WERI-Rb-1 (cell line): ENCODE measurements at places on chromosomes 7 and 10.

DNA sequence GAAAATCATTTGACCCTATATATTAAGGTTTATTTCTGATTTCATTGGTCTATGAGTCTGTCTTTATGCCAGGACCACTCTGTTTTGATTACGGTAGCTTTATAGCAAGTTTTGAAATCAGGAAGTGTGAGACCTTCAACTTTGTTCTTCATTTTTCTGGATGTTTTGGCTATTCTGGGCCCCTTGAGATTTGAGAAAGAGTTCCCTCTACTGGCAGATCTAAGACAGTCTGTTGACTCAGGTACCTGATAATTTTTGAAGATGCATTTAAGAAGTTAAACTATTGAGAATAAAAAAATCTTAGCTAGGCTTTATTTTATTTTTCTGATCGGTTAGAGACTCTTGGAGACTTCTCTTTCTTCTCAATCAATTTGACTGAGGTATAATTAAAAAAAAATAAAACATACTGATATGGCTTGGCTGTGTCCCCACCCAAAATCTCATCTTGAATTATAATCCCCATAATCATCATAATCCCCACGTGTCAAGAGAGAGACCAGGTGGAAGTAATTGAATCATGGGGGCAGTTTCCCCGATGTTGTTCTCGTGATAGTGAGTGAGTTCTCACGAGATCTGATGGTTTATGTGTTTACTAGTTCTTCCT, 209.2 kb downstream of the SNX10 start:
- no peak for DNase-seq

DNA sequence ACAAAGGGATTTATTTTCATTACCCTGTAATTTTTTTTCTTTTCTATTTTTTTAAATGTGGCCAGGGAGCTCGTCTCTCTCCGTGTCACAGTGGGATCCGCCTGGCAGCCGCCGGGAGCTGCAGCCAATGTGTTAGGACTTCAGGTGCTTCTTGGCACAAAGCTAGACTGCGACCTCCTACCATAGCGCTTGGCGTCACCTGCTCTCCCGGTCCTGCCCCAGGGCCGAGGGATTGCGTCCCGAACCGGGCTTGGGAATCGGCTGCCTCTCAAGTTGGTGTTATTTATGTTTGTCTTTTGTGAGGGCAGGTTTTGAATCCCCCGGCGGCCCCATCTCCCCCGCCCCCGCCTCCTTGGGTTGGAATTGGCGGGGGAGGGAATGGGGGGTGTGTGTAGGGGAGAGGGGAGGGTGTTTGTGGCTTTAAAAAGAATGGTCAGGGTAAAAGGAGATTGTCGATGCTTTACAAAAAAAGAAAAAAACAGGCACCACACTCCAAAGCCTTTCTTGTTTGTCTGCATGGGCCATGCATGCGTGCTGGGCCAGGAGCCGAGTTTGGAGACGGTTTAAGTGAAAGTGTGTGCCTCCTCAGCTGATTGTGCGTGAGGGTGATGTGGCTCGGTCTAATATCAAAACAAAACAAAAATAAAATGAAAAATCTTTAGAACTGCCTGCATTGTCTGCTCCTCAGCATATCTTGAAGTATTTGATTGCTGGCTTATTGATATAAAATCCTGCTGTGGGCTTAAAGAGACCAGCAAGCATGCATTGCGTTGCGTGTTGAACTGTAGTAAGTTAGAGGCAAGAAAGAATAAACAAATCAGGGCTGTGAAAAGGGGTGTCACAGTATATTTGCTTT, 1.2 kb downstream of the PPP1R9A start:
- DNase-seq = peak; percentile 53

- no peak for DNase-seq
Measured at GRCh38 chr10:118343115-118343514, 991 bp upstream of the FAM204A start.

- DNase-seq = no peak
Measured at GRCh38 chr7:4661871-4662270, 20.2 kb upstream of the FOXK1 start.

- no peak for DNase-seq
Measured at GRCh38 chr7:16193631-16194030, 227.7 kb downstream of the CRPPA start.

DNA sequence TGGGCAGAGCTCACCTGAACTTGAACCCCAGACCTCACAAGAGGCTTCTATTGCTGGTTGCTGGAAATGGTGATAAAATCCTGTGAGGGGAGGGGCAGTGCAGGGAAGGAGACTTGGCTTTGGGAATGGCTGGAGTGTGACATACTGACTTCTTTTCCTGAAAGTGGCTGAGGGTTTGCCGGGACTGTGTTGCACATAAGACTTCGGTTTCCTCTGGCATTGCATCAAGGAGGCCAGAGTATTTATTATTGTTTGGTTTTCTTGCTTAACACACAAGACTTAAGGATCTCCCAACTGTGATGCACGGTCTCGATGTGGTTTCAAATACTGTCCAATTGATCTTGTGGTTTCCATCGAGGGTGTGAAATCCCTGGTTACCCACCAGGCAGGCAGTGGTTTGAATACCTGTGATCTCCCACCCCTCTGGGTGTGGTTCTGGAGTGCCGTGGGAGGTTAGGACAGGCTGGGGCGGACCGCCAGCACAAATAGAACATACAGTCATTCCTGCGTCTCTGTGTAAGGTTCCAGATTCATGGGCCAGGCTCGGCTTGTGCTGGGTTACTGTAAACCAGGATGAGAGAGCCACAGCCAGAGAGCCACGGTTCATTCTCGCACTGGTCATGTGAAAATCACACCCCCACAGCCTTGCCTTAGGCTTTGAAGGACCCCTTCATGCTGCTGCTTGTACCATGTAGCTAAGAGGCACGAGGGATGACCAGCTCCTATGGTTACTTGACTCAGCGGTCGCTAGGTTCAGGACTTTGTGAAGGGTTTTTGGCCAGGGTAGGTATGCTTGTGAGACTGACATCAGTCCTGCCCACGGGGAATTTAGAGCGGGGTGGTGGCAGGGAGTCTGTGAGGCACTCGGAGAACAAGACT, 39.2 kb downstream of the WBP1L start:
- DNase-seq = no peak

- peak; percentile 33 for DNase-seq
Measured at GRCh38 chr10:52128056-52128683, 185.9 kb upstream of the DKK1 start.

DNA sequence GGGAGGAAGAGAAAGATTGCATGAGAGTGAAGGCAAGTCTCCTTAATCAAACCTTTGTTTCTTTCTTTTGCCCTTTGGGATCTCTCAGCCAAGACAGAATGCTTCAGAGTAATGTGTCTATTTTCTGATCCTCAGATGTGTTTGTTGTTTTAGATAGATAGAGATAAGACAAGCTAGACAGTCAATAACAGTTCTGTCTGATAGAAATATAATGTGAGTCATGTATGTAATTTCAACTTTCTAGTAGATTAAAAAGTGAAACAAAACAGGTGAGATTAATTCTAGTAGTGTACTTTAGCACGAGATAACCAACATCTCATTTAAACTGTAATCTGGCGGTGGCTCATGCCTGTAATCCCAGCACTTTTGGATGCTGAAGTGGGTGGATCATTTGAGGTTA, 159.2 kb downstream of the GATA3 start:
- no peak for DNase-seq

- no peak for DNase-seq
Measured at GRCh38 chr7:108321359-108321758, 134.9 kb downstream of the NRCAM start.

DNA sequence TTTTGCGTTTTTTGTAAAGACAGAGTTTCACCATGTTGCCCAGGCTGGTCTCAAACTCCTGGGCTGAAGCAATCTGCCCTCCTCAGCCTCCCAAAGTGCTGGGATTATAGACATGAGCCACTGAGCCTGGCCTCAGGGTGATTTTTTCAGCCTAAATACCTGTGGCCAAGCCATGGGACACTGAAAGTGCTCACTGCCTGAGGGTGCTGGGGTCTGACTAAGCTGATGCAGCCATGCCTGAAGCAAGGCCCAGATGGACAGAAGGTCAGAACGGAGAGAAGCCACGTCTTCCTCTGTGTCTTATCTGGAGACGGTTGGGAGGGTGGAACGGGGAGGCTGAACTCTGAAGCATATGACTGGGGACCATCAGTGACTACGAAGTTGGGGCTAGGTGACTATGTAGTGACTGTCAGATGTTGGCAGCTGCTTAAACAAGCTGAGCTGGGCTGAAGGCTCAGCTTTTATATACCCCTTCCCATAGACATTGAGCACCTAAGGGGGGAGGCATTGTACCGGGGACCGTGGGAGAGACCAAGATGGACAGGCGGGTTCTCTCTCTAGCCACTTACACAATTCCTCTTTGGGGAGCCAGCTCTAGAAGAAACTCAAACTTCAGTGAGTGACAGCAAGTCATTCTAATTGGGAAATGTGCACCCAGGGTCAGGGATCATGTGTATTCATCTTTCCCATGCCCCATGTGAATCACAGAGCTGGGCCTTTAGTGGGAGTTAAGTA, 73.3 kb upstream of the HABP2 start:
- DNase-seq = no peak

- no peak for DNase-seq
Measured at GRCh38 chr7:91107460-91107859, 156.8 kb upstream of the FZD1 start.

GRCh38 chr7:129845178-129845971, 107.4 kb downstream of the UBE2H start:
- DNase-seq = no peak

GRCh38 chr10:33249659-33250345, 84.7 kb downstream of the NRP1 start:
- no peak for DNase-seq

DNA sequence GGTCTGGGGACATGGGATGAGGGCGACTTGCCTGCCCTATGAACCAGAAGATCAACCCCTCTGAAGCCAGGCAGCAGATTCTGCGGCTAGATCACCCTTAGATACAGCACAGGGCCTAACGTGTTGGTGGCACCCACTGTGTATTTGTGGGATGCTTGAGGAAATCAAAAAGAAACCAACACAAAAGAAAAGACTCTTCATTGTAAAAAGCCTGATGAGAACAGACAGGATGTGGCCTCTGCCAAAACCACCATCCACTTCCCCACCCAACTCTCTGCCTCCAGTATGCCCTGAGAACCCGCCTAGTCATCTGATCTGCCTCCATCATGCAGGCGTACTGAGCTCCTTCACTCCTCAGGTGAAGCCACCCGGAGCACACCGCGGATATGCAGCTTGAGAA, 97.2 kb upstream of the INSYN2A start:
- no peak for DNase-seq

DNA sequence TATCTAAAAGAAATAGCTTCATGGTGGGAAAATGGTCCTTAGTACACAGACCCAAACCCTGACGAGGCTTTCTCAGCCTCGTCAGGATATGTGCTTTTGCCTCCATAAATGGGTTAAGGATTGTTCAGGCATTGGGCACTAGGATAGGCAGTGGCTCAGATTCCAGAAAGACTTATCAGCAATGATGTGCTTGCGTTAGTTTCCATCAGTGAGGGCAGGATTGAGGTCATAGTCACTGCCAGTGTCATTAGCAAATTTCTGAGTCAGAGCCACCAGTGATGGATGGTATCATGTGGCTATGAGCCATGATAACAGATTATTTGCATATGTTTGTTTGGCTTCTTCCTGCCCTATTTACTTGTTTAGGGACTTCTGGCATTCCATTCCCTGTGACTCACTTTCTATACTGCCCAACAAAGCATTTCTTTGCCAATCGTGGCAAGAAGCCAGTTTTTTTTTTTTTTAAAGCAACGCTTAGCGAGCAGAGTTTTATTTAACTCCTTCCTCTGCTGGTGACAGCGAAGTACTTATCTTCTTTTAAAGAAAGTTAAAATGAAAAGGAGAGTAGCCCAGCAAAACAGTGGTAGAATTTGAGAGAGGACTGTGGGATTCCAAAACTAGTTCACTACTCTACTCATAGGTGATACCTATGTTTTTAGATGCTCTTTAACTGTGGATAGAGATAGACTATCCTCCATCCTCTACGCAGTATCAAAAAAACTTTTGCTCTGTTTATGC, 44.4 kb downstream of the MYPN start:
- DNase-seq = no peak

DNA sequence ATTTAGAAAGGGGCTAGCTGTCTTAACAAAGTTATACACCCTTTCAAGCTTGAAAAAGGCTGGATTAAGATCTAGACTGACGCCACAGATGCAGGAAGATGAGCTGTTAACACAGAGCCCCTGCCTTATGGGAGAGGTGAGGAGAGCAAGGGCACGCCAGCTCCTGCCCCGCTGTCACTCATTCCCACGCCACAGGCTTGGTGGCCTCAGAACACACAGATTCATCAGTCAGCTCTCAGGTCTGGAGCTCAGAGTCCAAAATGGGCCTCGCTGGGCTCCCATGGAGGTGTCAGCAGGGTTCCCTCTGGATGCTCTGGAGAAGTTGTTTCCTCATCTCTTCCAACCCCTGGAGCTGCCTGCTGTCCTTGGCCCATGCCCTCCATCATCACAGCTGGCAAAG, 554.2 kb downstream of the TCERG1L start:
- no peak for DNase-seq

- DNase-seq = no peak
Measured at GRCh38 chr7:135644154-135644553, 18.2 kb upstream of the STMP1 start.

DNA sequence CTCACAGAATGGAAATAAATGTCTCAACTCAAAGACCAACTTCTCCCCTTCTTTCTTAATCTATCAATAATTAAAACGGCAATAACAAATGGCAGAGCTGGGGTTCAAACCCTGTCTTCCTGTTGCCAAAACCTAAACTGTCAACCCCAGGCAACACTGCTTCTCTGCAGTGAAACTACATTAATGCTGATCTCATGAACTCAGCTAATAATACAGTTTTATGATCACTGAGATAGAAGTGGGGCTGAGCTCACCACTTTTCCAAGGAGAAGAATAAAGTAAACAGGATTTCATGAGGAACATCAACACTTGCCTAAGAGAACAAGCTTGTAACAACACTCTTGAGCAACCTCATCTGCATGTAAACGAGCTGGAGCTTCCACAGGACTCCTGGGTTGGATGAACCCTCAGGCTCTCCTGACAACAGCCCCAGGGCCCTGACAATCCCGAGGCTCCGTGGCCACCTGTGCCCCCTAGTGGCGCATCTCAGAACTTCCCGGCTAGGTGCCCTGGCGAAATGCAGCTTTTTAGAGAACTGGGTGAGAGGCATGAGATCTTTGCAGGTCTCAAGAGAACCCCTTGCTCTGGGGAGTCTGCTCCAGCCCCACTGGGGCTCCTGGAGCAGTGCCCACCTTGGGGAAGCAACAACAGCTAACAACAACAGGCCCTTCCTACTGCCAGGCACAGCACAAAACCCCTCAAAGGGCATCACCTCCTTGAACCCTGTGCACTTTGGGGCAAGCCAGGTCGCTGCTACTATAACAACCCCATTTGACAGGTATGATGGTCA, 169.3 kb downstream of the SH3PXD2A start:
- peak; percentile 69 for DNase-seq
